ENCODE measurements at places on chromosomes 2 and 18.
A peak's percentile ranks its signal among the peaks of the same experiment; 100 is the strongest.

DNA sequence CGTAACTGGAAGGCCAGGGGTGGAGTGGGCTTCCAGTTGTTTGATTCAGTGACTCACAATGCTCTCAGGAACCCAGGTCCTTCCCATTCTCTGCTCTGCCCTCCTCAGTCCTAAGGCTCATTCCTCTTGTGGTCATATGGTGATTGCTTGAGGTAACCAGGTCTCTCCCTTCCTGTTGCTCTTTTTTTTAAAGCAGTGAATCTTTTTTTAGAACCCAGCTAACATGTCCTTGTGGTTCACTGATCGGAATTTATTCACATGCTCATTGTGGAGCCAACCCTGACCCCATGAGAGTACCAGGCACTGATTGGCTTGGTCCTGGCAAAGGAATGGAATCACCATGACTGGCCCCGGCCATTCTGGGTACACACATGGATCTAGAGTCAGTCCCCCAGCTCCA is 7.4 kb downstream of the THNSL2 start:
- no peak for DNase-seq

DNA sequence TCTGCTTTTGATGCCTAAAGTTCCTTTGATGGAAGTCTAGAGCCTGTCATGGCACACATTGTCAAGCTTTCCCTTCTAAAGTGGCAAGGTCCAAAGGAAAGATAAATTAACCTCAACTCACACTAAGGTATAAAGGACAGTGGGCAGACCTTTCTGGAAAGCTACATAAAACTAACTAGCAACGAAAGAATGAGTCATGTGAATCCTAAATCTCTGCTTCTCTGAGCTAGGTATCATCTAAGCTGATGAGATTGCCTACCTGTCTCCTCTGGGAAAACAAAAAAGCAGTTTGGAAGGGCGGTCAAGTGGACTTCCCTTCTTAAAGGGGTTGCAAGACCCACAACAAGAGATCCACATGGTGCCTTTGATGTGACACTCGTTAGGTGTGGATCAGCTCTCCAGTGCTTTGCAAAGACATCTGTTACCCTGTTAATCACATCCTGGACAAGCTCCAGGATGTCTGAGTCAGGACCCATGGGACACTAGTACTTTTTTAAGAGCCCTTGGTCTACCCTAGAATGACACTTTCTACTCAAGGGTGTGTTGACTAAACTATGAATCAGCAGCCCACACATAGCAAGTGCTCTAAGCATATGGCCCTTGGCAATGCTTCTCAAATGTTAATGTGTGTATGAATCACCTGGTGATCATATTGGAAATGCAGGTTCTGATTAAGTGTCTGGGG is 173.5 kb downstream of the ALK start:
- no peak for DNase-seq

- DNase-seq, result peak; percentile 14
Observed at GRCh38 chr18:47397671-47398319, 146.3 kb upstream of the SKOR2 start.

DNA sequence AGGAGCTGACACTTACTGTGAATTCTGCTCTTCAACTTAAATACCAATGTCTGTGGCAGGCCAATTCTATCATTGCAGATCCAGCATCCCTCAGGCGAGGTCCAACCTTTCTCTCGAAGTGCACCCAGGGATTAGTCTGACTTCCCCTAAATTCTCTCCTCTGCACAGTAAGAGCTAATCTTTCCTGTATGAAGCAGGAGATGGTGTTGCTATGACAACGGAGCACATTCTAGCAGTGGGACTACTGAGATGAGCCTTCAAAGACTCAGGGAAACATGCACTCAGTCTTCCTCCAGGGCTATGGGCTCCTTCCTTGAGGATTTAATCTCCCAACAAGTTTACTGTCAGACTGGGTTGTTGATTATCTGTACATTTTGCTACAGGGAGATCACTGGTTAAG is 176.3 kb downstream of the NOL4 start:
- no peak for DNase-seq

DNA sequence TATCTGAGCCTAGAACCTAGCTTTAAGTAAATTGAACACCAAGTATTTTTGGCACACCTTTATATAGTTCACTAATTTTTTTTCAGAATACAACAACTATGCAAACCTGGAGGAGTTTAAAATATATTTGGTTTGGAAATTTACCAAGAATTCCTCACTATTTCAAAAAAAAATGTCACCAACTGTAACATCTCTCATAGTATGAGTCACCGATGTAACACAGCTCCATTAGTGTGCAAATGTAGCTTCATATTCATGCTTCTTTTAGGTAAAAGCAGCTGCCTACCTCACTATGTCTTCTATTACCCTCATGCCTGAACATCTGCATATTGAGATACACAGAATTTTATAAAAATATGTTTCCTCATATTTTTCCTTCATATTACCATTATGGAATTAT is 80.5 kb downstream of the NRXN1 start:
- DNase-seq, result no peak

Data from CMK (cell line).